ENCODE measurements at places on chromosomes 2 and 18. TPM values are rescaled to one million over a fixed set of nuclear protein-coding genes. Genes with fewer than 3 reads are reported as not detected.

MDH1B gene
- polyA plus RNA-seq: 13.1 TPM

REG3A gene
- not detected for polyA plus RNA-seq

POTEJ gene
- not detected for polyA plus RNA-seq

IL18R1 gene
- polyA plus RNA-seq: 2.4 TPM

DNA sequence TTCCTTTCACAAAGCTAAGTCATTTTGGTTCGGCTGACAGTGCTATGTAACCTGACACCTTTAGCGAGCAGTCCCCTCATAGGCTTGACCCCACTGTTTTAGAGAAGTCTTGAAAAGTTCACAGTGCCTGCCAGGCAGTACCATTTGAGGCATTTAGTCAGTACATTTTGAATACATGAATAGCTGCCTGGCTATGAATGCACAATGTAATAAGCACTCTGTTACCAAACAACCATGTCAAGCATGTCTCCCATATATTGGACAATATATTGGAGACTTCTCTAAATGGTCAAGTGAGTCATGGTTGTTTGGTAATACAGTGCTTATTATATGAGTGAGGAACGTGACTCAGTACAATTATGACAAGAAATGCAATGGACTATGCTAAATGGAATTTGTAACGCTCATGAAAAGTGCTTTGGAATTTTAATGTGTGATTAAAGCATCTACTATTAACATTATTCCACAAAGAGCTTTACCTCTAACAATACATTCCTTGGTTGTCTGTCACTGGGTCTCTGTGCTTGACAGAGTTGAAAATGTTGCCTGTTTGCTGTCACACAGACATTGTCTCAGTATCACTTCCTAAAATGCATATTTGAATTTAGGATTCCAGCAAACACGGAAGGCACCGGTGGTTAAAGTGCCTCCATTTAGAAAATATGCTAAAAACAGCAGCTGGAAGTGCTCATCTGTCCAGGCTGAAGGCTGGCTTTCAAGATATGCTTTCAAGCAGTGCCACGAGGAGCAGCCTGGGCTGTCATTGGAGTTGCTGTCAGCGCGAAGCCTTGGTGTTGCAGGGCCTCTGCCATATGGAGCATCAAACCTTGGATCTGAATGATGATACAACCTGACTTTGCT, 458.6 kb downstream of the FBXO15 start:
- DNase-seq: no peak

DNA sequence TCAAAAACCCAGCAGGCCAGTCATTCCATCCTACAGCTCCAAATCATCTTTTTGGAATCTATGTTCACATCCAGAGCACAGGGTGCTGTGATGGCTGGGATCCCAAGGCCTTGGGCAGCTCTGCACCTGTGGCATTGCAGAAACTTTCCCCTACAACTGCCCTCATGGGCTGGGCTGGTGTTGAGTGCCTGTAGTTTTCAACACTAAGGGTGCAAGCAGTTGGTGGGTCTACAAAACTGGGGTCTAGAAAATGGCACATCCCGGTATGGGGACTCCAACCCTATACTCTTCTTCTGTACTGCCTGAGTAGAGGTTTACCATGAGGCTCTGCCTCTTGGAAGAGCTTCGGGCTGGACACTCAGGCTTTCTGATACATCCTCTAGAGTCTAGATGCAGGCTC, 95.2 kb upstream of the TEKT4 start:
- DNase-seq: no peak

- peak; percentile 63 for DNase-seq
These were observed 891.8 kb downstream of the DSC3 start for GRCh38 chr18:30150586-30151250.

GRCh38 chr18:22405142-22405541, 12.6 kb downstream of the CTAGE1 start:
- no peak for DNase-seq

- no peak for DNase-seq
These were observed 540.6 kb downstream of the RIT2 start for GRCh38 chr18:42574871-42575270.

DNA sequence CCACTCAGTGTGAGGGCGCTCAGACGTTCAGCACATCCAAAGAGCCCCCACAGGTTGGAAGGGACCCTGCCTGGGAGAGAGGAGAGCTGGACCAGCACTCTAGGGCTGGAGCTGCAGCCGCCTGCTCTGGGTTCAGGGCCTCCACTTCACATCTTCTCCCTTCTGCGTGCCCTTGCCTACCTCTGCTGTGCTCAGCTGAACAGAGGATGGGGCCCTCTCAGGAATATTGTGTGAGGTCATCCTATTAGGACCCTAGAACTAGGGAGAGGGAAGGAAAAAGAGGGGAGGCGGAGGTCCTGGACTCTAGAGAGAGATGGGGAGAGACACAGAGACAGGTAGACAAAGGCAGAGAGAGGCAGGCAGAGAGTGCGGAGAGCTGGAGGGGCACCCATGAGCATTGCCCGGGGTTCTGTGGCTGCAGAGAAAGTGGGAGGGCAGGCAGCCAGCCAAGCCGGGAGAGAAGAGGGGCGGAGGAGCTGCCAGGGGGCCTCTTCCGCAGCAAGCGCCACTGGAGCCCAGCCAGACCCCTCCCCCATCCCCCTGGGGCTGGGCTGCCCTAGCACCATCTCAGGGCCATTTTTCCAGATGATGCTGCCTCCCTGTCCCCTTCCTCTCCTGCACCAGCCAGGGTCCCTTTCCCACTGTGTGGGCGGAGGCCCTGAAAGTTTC, 8.3 kb upstream of the TNS1 start:
- DNase-seq: no peak

GRCh38 chr2:54858021-54858681, 134.7 kb downstream of the EML6 start:
- no peak for DNase-seq

- DNase-seq: no peak
These were observed 160.7 kb downstream of the DTNB start for GRCh38 chr2:25512707-25513106.

GRCh38 chr18:21194871-21195771, 46.9 kb upstream of the GREB1L start:
- DNase-seq: peak; percentile 48

DNA sequence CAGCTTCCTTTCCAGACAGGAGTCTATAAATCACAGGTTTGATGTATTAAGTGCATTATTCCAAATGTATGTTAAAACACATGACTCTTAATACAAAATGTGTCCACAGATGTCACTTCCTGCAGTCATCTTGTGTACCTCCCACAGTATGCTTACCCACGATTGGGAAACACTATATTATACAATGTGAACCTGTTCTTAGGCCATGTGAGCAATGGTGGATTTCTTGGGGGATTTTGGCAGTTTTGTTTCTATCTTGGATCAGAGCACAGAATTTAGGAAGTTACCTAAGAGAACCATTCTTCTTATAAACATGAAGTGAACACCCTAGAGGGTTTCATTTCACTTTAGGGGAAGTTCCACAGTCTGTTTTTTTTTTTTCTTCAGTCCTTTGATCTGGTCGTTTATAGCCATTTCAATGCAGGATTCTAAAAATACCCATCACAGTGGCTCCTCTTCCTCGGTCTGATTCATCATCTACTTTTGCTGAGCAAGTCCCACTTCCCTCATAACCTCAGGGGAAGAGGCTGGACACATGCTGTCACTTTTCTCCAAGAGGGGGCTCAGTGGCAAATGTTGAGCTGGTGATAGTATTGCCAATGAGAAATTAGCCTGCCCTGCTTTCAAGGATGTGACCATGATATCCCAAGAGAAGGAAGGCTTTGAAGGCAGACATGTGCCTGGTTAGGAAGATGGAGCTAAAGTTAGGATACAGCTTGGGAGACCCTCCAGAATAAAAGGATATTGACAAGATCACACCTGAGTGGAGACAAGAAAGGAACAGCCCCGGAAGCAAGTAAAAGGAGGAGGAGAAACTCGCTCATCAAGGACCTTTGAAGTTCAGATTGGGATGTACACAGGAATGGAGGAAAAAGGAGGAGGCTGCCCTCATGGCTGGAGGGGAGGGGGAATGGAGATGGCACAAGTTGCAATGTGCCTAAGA, 22.6 kb downstream of the PLEK start:
- DNase-seq: no peak

- DNase-seq: no peak
These were observed 44.5 kb downstream of the LTBP1 start for GRCh38 chr2:32991091-32991845.

- peak; percentile 21 for DNase-seq
These were observed 453 bp upstream of the GRB14 start for GRCh38 chr2:164621764-164622105.
